Trophoblast cell (in vitro differentiated cells and primary cell): ENCODE measurements at places on chromosomes 13 and 19.

DNA sequence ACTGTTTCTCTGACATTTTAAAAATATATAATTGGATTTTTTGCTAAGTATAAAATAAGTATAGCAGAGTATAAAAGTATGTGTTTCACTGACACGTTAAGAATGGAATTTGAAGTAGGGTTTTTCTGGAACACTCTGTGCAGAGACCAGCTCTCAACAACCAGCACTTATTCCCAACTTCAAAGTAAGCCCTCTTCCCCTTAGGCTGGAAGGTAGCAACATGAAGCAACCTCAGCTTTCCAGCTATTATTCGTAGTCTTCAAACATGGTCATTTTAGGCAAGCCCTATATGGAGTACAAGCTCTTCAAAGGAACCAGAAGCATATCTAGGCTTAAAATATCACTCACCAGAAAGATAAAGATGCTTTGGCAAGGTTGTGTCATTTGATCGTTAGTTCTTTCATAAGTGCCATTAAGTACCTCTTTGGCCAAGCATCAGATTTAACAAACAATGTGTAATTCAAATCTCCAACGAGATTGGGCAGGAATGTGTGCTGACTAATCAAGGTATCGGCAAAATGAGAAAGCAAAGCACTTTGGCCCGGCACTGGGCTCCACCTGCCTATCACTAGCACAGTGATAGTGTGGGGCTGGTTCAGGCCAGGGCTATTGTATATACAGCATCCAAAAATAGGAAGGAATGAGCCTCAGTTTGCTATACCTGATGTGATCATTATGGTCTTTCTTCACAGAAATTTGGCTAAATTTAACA, 95.9 kb upstream of the FREM2 start:
- no peak for DNase-seq

GRCh38 chr13:64078025-64078424, 2662.4 kb upstream of the PCDH20 start:
- DNase-seq = no peak

DNA sequence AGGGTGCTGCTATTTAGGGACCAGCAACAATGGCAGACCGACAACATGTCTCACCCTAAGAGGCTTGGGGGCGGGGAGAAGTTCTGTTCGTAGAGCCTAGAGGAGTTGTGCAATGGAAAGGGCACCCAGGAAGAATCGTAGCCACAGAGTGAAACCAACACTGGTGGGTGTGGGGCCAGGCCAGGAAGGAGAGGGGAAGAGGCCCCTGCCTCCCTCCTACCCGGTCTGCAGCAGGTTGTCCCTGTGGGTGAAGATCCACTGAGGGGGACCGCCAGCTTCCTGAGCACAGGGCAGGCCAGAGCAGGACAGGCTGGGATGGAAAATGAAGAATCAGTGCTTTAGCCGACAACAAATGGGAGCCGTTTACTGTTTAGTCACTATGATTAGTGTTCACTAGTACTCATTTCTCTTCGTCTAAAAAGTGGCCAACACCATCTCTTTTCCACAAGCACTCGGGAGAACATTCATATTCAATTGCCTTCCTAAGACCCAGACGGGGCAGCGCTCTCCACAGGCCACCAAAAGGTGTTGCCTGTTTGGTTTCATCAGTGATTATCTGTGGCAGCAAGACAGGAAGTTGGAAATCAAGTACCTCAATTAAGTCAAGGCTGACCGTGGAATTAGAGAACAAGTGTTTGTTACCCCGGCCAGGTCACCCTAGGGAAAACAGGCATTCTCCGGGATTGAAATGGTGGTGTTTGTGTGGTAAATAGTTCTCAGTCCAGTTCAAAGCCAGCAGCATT, 1.1 kb upstream of the ATP11A start:
- DNase-seq = no peak

GRCh38 chr13:82165396-82166174, 1716.7 kb downstream of the SLITRK1 start:
- no peak for DNase-seq

GRCh38 chr13:20193907-20194631, 1.3 kb upstream of the GJB2 start:
- DNase-seq = no peak

DNA sequence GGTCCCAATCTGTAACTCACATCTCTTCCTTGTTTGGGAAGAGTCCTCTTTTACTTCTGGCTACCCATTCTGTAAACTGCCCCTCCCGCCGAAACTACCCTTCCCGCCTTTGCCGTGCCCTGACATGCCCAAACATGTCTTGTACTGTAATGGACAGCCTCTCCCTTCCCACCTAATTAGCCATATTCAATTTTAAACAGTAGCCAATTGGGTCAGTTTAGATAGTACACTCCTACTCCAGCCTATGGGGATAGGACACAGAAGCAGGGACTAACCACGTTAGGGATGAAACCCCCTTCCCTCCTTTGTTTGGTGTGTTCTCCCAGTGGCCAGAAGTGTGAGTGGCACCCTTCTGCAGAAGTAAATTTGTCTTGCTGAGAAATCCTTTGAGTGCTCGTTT, 34.2 kb downstream of the SACS start:
- no peak for DNase-seq

- no peak for DNase-seq
Measured at GRCh38 chr13:46383383-46383782, 3.7 kb downstream of the RUBCNL start.

- DNase-seq = no peak
Measured at GRCh38 chr13:108368250-108368905, 98.9 kb downstream of the TNFSF13B start.

GRCh38 chr19:33436360-33437345, 63.1 kb downstream of the CEBPG start:
- DNase-seq = no peak

- DNase-seq = no peak
Measured at GRCh38 chr19:9945319-9945966, 9.1 kb upstream of the OLFM2 start.

GRCh38 chr19:3073931-3074595, 11.8 kb upstream of the TLE5 start:
- DNase-seq = no peak

DNA sequence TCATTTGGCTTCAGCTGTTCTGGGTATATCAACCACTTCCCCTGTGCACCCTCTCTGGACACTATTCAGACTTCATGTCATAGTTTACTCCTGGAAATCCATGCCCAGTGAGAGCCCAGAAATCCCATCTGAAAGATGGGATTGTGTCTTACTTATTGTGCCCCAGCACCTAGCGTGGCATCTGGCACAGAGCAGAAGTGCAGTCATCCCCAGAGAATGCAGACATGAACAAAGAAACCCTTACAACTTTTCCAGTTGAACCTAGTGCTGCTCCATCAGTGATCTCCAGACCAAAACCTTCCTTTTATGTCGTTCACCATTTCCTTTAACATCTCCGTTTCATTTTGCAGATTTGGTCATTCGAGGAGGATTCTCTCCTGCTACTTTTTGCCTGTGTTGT, 60.6 kb downstream of the MBNL2 start:
- DNase-seq = no peak

DNA sequence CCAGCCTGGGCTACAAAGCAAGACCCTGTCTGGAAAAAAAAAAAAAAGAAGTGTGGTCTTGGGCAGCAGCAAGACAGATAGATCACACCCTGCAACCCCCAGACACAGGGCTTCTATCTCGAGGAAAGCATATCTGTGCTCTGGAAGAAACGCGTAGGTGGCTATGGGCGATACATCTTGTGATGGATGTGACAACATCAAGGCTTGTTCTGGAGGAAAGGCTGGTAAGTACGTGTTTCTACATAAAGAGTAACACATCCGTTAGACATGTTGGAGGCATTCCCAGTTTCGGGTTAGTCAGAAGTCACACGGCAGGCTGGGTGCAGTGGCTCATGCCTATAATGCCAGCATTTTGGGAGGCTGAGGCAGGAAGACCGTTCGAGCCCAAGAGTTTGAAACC, 6.6 kb upstream of the DHDH start:
- DNase-seq = peak; percentile 65

- peak; percentile 83 for DNase-seq
Measured at GRCh38 chr13:37134411-37135041, 29.1 kb upstream of the CSNK1A1L start.

GRCh38 chr13:70960841-70961443, 852.7 kb upstream of the KLHL1 start:
- peak; percentile 62 for DNase-seq

- DNase-seq = peak; percentile 82
Measured at GRCh38 chr19:14561847-14562351, 10.0 kb downstream of the NDUFB7 start.

- DNase-seq = no peak
Measured at GRCh38 chr13:113018676-113019465, 49.9 kb downstream of the MCF2L start.

- peak; percentile 17 for DNase-seq
Measured at GRCh38 chr13:110874508-110874960, 40.3 kb downstream of the ANKRD10 start.

- peak; percentile 71 for DNase-seq
Measured at GRCh38 chr13:59034198-59034597, 1129.5 kb downstream of the DIAPH3 start.

GRCh38 chr19:51739466-51740213, 12.0 kb downstream of the FPR1 start:
- DNase-seq = no peak

- DNase-seq = no peak
Measured at GRCh38 chr13:99151516-99151915, 49.1 kb upstream of the UBAC2 start.

- no peak for DNase-seq
Measured at GRCh38 chr13:85601526-85601925, 197.7 kb downstream of the SLITRK6 start.

DNA sequence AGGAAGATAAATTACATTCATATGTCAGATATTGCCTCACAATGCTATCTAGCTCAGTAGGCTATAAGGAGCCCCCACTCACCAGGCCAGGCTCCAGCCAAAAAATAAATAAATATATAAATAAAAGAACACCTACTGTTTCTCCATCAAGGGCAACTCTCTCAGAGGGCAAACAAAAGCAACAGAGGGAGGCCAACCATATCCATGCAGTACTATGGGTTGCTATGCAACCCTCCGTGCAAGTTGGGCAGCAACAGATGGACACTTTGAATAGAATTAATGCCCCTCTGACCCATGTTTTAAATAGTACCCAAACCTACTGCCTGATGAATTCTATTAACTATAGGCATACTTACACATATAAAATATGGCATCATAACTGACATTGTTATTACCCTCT, 279.8 kb upstream of the EDNRB start:
- no peak for DNase-seq

GRCh38 chr19:30783936-30784335, 411.8 kb downstream of the ZNF536 start:
- no peak for DNase-seq

DNA sequence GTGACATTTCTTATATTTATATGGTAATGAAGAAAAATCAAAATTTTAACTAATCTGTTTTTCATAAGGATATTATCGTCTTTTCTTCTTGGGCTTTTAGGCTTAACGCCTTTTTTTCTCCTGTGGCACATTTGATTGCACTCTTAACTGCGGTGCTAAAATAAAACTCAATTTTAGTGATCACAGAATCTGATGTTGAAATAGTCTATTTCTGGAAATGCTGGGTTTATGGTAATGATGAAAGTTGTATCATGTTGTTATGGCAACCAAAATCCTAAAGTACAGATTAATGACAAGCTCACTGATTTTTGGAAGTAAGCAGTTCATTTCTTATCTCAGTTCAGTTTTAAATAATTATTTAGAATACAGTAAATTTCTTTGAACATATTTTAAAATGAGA, 85.3 kb downstream of the COG6 start:
- DNase-seq = no peak

GRCh38 chr19:1094655-1094977, 559 bp downstream of the POLR2E start:
- no peak for DNase-seq

DNA sequence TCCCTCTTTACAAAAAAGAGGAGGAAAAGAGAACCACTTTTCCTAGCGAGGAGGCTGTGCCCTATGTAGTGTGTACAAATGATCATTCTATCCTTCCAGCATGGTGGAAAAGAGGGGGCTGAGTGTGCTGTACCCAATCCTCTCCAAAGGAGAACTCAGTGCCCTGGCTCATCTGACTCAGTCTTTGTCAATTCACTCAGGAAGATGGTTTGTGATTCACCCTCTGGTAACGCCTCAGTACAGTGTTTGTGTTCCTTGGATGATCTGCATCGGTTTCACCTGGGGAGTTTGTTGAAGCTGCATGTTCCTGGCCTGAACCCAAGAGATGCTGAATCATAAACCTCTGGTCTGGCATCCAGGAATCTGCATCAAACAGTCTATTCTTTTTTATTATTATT, 18.3 kb upstream of the ENOX1 start:
- peak; percentile 58 for DNase-seq

DNA sequence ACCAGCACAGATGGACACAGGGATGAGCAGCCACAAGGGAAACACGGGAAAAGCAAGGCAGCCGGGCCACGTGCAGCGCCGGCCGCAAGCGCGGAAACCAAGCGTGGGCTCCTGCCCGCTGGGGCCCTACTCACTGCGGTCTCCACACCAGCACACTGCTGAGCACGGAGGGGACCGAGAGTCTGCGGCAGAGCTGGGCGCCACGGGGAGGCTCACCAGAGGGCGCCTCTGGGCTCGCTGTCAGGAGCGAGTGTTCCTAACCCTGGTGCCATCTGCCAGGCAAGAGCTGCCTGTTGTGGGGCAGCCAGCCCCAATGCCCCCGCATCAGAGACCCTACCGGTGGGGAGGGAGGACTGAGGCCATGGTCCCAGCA, 26.5 kb downstream of the MPND start:
- peak; percentile 26 for DNase-seq

- DNase-seq = no peak
Measured at GRCh38 chr19:48481846-48482639, 12.9 kb downstream of the CYTH2 start.

GRCh38 chr13:72985610-72986009, 73.2 kb upstream of the KLF5 start:
- peak; percentile 15 for DNase-seq

DNA sequence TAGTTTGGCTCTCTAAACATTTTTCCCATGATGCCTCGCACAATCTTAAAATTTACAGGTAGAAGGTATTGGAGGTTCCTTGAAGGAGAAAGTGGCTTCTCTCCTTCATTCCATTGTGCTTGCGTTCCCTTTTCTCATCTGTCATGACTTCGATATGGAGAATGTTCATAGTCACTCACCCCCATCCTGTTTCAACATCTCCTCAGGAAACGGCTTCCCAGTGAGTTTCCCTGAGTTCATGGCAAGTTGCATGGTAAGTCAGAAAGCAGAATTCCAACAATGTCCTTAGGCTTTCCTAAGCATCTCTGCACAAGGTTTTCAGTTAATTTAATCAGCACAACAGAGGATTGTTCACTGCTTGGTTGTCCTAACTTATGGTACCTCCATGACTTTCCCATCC, 581.8 kb upstream of the SLITRK5 start:
- peak; percentile 38 for DNase-seq

DNA sequence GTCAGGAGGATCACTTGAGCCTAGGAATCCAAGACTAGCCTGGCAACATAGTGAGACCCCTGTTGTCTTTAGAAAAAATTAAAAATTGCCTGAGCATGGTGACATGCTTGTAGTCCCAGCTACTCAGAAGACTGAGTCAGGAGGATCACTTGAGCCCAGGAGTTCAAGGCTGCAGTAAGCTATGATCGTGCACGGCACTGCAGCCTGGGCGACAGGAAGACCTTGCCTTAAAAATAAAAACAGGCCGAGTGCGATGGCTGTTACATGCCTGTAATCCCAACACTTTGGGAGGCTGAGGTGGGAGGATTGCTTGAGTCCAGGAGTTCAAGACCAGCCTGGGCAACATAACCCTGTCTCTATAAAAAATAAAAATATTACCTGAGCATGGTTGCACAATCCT, 5.4 kb downstream of the HNRNPUL1 start:
- no peak for DNase-seq

GRCh38 chr19:42412227-42412626, 15.0 kb downstream of the LIPE start:
- DNase-seq = no peak
